Stimulated activated CD8-positive, alpha-beta memory T cell treated with anti-CD3 and anti-CD28 coated beads, Interleukin-15, amount 100 ng/mL, for 1 hour (primary cell): ENCODE measurements at places on chromosomes 6 and 20.

DNA sequence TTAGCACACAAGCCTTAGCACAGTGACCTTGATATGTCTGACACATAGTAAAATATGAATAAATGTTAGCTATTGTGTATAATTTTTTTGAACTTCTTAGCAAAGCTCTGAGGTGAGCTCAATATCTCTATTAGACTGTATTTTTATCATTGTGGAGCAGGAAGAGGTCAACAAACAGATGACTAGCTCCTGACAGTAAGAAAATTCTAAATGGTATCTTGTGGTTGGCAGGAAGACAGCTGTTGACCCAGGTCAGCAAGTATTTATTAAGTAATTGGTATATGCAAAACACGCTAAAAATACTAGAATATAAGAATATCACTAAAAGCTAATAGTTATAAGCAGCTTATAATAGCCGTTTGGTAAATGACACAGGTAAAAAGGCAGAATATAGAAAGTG is 77.5 kb upstream of the MARCKS start:
- no peak for DNase-seq

DNA sequence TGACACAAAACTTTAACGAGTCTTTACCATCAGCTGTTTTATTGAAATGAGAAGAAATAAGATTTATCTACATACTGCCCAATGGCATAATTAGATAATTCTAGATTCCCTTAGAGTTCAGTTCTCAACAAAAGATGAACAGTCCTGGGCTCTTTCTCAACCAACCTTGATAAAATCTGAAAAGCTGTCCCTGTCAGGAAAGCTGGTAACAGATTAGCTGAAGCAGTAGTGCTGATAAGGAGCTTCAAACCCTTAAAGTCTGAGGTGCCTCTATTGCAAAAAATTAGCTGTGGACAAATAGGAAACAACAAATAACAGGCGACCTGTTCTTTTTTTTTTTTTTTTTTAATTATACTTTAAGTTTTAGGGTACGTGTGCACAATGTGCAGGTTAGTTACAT is 35.9 kb upstream of the FAM135A start:
- no peak for DNase-seq

- DNase-seq: no peak
These were observed 8.5 kb downstream of the MTCH1 start for GRCh38 chr6:36977470-36977941.

DNA sequence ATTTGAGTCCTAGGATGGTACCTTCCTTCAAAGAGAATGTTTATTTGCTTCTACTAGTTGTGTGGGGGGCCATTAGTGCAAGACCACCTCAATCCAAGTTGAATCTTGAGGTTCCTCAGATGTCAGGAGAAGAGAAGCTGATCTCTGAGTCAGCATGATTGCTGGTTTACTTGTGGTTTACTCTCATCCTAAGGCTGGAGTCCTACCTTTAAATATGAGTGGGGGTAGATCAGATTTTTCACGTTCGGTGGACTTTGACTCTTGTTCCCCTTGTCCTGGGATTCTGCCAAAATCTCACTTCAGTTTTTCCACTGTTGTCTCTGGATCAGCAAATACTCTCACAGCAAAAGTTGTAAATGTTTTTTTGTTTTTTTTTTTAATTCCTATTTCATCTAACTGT is 84.6 kb upstream of the F13A1 start:
- DNase-seq: no peak

GRCh38 chr6:134424165-134424797 is 106.4 kb upstream of the SGK1 start:
- no peak for DNase-seq

DNA sequence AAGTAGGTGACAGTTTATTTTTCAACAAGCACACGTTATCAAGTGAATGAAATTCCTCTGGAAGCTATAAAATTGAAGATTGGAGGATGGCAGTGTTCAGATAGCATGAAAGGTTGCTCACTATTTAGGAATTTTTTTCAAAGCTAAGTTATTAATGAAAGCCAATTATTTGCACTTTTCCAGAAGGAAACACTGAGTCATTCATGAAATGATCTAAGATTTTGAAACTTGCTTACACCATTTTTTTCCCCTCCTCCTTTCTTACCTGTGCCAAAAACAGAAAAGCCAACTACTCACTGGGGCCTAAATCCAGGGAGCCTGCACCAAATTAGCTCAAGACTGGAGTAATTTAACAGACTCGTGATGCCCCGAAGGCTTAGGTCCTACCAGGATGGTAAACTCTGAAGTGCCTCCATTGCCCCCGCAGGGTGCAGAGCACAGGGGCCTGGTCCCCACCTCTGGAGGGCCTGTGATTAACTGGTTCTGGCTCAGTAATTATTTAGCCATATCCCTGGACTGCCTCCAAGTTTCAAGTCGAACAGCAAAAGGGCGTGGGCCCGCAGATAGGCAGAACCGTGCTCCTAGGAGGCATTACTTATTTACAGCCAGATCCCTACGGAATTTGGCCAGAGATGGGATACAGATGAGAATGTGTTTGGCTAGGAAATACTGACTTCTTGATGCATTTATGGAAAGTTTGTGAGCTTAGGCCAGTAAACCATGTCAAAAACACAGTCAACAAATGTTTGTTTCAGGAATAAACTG is 28.0 kb upstream of the ZNF217 start:
- DNase-seq: no peak

DNA sequence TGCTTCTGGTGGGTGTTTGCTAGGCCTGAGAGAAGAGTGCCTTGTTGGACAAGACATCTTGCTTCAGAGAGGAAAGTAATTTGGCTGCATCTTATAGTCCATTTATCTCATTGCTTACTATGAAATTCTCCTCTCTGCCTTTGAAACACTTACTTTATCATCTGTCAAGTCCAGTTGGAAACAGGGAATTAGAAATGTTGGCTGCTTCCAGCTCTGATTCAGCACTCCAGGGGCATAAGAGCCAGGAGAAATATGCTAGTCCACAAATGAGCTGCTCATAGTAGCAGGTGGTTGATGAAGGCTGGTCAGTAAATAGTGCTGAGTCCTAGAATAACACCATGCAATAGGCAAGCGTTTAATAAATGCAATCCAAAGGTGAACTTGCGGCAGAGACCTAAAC is 227.1 kb downstream of the SLC35F1 start:
- no peak for DNase-seq

- no peak for DNase-seq
These were observed 1.6 kb downstream of the SMPDL3A start for GRCh38 chr6:122790423-122791309.

GRCh38 chr20:13355941-13356486 is 134.9 kb downstream of the ISM1 start:
- no peak for DNase-seq

DNA sequence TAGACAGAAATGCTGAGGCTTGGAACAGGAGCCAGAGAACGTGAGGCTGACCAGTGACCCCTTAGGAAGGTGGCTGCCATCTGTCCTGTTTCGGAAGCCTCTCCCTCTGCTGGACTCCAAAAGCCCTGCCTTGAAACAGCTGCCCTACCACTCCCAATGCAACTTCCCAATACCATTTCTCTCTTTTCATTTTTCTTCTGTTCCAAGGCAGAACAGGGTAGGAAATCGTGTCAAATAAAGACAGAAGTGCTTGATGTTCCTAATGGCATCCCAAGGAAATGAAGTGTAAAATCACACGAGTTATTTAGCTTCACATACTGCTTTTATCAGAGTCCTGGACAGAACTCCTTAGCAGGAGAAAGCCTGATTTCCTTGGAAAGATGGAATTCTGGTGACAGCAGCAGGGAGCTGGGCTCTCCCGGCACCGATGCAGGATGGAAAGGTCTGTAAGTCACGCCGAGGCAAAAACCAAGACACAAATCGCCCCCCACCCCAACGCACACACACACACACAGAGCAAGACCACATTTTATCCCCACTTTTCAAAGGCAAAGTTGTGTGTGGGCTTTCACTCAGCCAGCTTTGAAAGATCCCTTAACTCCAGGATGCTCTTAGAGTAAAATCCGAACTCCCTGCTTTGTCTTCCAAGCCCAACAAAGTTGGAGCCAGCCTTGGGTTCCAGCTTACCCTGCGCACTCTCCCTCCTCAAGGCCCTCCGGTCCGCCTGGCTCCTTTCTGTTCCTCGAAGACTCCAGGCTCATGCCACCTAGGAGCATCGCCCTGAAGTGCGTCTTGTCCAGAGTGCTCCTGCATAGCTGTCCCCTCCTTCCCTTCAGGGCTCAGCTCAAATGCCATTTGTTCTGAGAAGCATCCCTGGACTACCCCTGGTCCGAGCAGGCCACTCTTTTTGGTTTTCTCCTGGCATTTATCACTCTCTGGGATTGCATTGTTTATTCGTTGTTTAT is 11.6 kb upstream of the STX16 start:
- DNase-seq: no peak

- DNase-seq: no peak
These were observed 2.8 kb downstream of the CLIC5 start for GRCh38 chr6:46012834-46013233.

GRCh38 chr6:33249732-33250630 is 21.7 kb downstream of the VPS52 start:
- no peak for DNase-seq

DNA sequence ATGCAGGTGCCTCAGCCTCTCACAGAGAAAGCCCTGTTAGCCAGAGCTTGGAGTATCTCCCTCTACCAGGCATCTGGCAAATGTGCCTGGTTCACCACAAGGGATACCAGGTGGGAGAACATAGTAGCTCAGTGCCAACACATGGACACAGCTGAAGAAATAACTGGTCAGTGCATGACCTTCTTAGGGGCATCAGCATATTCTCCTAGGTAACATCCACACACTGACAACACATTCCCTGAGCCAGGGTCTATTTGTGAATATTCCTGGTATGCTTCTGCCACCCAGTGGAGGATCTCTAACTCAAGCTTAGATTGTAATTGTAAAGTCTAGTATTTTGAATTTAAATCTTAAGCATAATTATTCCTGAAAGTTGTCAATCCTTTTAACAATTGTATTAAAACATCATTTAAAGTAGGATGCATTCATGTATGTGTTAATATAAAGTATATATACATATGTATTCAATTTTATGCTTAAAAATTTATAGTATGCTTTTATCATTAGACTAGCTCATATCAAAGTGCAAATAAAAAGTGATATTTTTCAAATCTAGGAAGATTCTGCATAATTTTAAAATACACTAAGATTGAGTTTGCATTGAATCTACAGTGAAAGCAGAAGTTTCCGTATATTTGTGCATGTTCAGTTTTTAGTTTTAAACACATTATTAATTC is 45.3 kb upstream of the COL21A1 start:
- DNase-seq: no peak

DNA sequence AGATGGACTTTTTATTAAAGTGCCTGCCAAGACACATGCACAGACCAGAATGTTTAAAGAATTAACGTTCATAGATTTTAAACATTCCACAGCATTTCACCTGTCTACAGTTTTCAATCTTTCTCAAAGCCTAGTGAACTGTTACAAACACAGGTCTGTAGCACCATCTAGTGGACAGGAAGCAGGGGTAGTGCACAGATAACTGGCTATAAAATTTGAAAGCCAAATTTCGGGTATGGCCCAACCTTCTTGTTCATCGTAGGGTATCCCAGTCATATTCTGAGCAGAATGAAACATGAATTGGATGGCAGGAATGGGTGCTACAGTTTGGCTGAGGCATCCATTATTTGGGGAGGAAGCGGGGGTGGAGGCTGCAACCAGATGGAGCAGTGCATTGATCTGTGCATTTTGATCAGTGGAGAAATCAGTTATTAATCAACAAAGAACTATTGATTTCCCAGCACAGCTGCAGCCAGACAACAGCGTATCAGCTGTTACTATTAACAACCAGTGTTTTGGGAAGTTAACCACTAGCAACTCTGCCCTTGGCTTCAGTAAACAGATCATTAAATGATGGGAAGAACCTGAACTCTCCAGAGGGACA is 56.1 kb upstream of the B3GAT2 start:
- DNase-seq: no peak

GRCh38 chr6:91098006-91098405 is 511.1 kb upstream of the MAP3K7 start:
- DNase-seq: no peak

- DNase-seq: no peak
These were observed 16.4 kb upstream of the SLC22A2 start for GRCh38 chr6:160274871-160275510.

DNA sequence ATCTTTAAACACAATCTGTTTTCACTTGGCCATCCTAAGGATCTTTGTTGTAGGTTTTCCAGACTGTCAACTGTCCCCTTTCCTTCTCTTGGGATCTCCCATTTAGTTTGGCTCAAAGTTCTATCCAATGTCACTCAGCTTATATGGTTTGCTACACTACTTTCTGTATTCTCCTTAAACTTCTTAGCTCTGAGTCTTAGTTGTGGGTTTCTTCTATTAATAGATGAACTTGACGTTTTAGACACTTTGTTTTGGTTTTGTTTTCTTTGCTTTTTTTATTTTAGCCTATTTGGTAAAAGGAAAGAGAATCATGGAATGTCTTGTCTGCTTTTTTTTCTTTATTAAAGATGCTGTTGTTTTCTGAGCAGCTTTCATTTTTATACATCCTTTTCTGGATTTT is 11.4 kb downstream of the RMND1 start:
- DNase-seq: no peak

GRCh38 chr6:79894939-79895338 is 52.4 kb downstream of the ELOVL4 start:
- DNase-seq: no peak

DNA sequence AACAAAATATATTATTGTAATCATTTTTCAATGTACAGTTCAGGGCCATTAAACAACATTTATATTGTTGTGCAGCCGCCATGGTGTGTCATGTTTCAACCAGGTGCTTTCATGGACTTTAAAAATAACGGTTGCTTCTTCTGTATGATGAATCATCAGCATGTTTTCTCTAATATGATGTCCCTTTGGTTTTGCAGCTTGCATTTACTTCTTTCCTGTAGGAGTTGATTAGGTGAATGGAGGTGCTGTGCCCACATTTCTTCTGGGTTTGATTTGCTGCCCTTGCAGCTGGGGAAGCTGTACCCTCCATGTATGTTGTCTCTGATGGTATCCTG is 54.9 kb upstream of the TULP4 start:
- DNase-seq: no peak

DNA sequence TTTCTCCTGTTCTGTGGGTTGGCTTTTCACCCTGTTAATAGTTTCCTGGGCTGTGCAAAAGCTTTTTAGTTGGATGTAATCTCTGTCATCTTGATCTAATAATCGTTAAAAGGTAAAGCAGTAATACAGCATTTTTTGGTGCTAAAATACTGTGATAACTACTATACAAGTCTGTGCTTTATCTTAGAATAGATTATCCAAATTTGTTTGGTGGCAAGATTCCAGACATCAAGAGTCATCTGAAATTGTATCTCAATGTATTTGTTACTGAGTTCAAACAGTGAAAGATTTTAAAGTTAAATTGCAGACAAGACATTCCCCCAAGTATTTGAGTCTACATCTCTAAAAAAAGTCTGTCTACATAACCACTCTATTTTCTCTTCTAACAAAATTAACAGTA is 18.8 kb downstream of the TBPL1 start:
- DNase-seq: no peak

GRCh38 chr6:158205169-158205944 is 37.2 kb downstream of the GTF2H5 start:
- DNase-seq: no peak

DNA sequence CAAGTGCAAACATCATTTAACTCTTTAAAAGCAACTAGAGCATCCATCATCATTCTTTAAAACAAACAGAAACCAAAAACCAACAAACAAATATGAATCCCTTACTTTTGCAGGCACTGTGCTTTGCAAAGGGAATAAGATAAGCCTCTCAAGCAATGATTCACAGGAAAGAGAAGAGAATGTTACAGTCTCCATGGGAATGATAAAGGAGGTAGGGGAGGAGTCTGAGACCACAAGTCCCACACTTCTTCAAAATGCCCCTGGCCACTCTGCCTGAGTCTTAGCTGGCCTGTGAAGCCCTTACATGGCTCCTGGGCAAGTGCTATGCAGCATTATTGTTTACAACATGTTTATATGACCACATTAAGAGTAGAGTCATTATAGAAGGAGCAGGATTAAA is 257.7 kb upstream of the MARCKS start:
- no peak for DNase-seq
